Neural cell (in vitro differentiated cells): ENCODE measurements at places on chromosomes 4 and X. TPM values are rescaled to one million over a fixed set of nuclear protein-coding genes. Genes with fewer than 3 reads are reported as not detected.

PAGE1 gene
- not detected in 2 replicates for polyA plus RNA-seq

SH2D1A gene
- polyA plus RNA-seq: not detected in 2 replicates

GPRIN3 gene
- 7.0 and 7.2 TPM in 2 replicates for polyA plus RNA-seq

GRPEL1 gene
- 24.9 and 28.5 TPM in 2 replicates for polyA plus RNA-seq

FGF16 gene
- polyA plus RNA-seq: not detected in 2 replicates

EGF gene
- polyA plus RNA-seq: not detected in 2 replicates

RPS3A gene
- 4,097 and 4,982 TPM in 2 replicates for polyA plus RNA-seq

SMIM10 gene
- polyA plus RNA-seq: not detected in 2 replicates

HCCS gene
- polyA plus RNA-seq: 17.6 and 26.6 TPM in 2 replicates

C4orf46 gene
- polyA plus RNA-seq: 13.5 and 22.9 TPM in 2 replicates

GPR50 gene
- polyA plus RNA-seq: not detected in 2 replicates

SFRP2 gene
- 0.40 and 0.51 TPM in 2 replicates for polyA plus RNA-seq

FAM200B gene
- polyA plus RNA-seq: 182 and 238 TPM in 2 replicates

KLHL2 gene
- polyA plus RNA-seq: 40.3 and 42.8 TPM in 2 replicates

SPANXC gene
- polyA plus RNA-seq: not detected in 2 replicates

CSAG3 gene
- 1.1 and 1.2 TPM in 2 replicates for polyA plus RNA-seq

MAB21L2 gene
- polyA plus RNA-seq: 0.92 and 1.6 TPM in 2 replicates

GPC3 gene
- polyA plus RNA-seq: 1.4 and 2.1 TPM in 2 replicates

CPZ gene
- not detected in 2 replicates for polyA plus RNA-seq

LONRF3 gene
- 0.30 and 0.41 TPM in 2 replicates for polyA plus RNA-seq

CT45A3 gene
- not detected in 2 replicates for polyA plus RNA-seq
